ENCODE measurements at places on chromosomes 13 and 19. TPM values are rescaled to one million over a fixed set of nuclear protein-coding genes. Genes with fewer than 3 reads are reported as not detected.

Gene SIGLEC9
- polyA plus RNA-seq: 0.54 TPM

Gene SPATA13
- polyA plus RNA-seq: 2.9 TPM

Gene CD22
- polyA plus RNA-seq: 8.9 TPM

Gene MTMR6
- polyA plus RNA-seq: 11.5 TPM

Gene TEX26
- not detected for polyA plus RNA-seq

Gene MADCAM1
- polyA plus RNA-seq: 10.3 TPM

Gene ZNF112
- 6.1 TPM for polyA plus RNA-seq

Gene IGFL3
- polyA plus RNA-seq: not detected

Gene ADAT3
- polyA plus RNA-seq: 1.9 TPM

Gene CATSPERD
- polyA plus RNA-seq: not detected

Gene ZNF491
- 4.3 TPM for polyA plus RNA-seq

Gene LILRB4
- polyA plus RNA-seq: 1.4 TPM

Gene S1PR5
- 2.2 TPM for polyA plus RNA-seq

Gene ZSCAN1
- polyA plus RNA-seq: 0.85 TPM

Gene GNG8
- polyA plus RNA-seq: not detected

Gene F10
- polyA plus RNA-seq: 14.8 TPM

Gene FCER2
- polyA plus RNA-seq: 0.21 TPM

Gene KCNC3
- 1.1 TPM for polyA plus RNA-seq
